ENCODE measurements at places on chromosomes 6 and 20.

DNA sequence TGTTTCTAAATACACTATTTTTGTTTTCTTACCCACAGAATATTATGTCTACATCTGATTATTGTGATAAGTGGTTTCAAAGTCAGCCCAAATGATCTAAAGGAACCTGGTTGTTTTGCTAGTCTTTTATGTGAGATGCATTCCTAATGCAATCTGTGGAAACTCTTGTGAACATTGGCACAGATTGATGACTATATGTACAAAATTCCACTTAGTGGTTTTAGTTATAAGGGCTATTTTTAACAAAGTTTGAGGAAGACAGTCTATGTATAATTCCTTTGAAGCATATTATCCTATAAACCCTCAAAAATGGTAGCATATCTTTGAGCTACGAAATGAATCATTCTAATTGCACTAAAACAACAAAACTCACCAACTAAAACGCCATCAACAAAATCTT is 140.9 kb downstream of the GRIK2 start:
- no peak for DNase-seq

DNA sequence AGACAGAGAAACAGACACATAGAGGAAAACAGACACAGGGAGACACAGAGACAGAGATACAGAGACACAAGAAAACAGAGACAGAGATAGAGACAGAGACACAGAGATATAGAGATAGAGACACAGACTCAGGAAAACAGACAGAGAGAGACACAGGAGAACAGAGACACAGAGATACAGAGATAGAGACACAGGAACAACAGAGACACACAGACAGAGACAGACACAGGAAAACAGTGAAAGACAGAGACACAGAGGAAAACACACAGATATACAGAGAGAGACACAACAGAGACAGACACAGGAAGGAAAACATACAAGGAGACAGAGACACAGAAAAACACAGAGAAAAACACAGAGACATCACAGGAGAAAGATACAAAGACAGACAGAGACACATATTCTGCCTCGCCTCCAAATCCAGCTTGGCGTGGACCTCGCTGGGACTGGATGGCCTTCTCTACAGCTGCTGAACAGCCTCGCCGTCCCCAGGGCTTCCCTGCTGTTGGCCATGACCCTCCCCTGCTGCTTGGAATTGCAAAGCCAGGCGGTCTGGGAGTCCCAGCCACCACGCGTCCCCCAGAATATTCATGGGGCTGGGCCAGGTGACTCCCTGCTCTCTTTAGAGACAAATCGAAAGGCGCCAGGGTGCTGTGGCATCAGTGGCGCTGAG is 36.8 kb downstream of the NTSR1 start:
- no peak for DNase-seq

- no peak for DNase-seq
Measured at GRCh38 chr6:30724906-30725667, 4.9 kb downstream of the TUBB start.

GRCh38 chr20:1943275-1944002 is 48.2 kb downstream of the SIRPA start:
- no peak for DNase-seq

DNA sequence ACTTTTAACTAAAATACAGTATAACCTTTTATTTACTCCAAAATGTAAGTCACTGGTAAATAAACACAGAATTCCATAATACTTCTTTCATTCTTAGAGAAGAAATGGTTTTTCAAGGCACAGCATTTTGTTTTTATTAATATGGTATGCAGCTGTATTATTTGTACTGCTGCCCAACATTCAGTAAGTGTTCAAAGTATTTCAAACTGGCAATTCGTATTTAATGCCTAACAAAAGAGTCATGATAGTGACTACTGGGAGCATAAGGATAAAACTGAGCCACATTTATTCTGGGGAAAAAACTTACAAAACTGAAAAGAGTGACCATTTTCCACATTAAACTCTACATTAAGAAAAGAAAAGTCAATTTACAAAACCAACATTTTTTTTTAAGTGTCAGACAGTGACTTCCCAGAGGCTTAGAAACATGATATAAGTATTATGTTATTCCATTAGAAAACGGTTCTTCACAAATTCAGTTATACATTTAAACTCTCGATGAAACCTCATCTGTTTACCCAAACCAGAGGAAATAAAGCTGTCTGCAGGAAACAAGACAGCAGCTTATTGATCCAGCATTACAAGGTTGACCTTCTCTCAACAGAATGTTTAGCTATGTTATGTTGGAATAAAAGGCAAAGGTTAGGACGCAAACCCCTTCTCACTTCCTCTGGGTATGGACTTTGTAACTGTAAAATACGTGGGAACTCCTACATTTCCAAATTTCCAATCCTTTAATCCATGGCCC is 24.3 kb downstream of the EPB41L2 start:
- DNase-seq, result no peak

GRCh38 chr6:136059308-136059707 is 190.8 kb downstream of the MTFR2 start:
- no peak for DNase-seq
